ENCODE measurements at places on chromosomes 1 and 21. TPM values are rescaled to one million over a fixed set of nuclear protein-coding genes. Genes with fewer than 3 reads are reported as not detected.

The FMO3 gene
- total RNA-seq, result not detected

The SPOCD1 gene
- not detected for total RNA-seq

The C1orf56 gene
- total RNA-seq, result 1.3 TPM

The TTC39A gene
- total RNA-seq, result 0.38 TPM

The SFT2D2 gene
- 37.1 TPM for total RNA-seq

The PLCH2 gene
- 0.58 TPM for total RNA-seq

The CFAP298 gene
- total RNA-seq, result 63.7 TPM

The LRRC53 gene
- not detected for total RNA-seq

The SPATA21 gene
- not detected for total RNA-seq

The COL18A1 gene
- 15.4 TPM for total RNA-seq

The ADAM15 gene
- 63.4 TPM for total RNA-seq

The DIO1 gene
- total RNA-seq, result not detected

The TGFB2 gene
- total RNA-seq, result not detected

The CRABP2 gene
- 2.4 TPM for total RNA-seq

The PPM1J gene
- 0.16 TPM for total RNA-seq

The GJB5 gene
- total RNA-seq, result not detected

The FOXO6 gene
- total RNA-seq, result 0.20 TPM

The SLC25A24 gene
- total RNA-seq, result 9.7 TPM

The CLCA4 gene
- total RNA-seq, result not detected

The PLEKHN1 gene
- 1.9 TPM for total RNA-seq

The C1orf94 gene
- total RNA-seq, result not detected

The SPRR2F gene
- total RNA-seq, result not detected

The ATP1A4 gene
- not detected for total RNA-seq

The MORN1 gene
- total RNA-seq, result 6.4 TPM

The CELA3B gene
- total RNA-seq, result 2.2 TPM

The MCOLN3 gene
- not detected for total RNA-seq

The PSRC1 gene
- 0.37 TPM for total RNA-seq

The ITLN2 gene
- not detected for total RNA-seq

The PRAMEF5 gene
- total RNA-seq, result not detected

The RNF223 gene
- not detected for total RNA-seq

The LCE4A gene
- total RNA-seq, result not detected
